Astrocyte (in vitro differentiated cells and primary cell): ENCODE measurements at places on chromosomes 1 and 21. TPM values are rescaled to one million over a fixed set of nuclear protein-coding genes. Genes with fewer than 3 reads are reported as not detected.

The INSRR gene
- 0.05 TPM in 1 of 2 replicates, not detected in the other for total RNA-seq

The CCDC30 gene
- 2.2 and 2.5 TPM in 2 replicates for total RNA-seq

The KCNJ15 gene
- 1.8 and 2.2 TPM in 2 replicates for total RNA-seq

The LRRC71 gene
- 0.14 TPM in 1 of 2 replicates, not detected in the other for total RNA-seq

The PLPPR4 gene
- total RNA-seq: 0.07 TPM in 2 replicates

- no peak for DNase-seq
Observed at GRCh38 chr1:16165548-16165947, 9.7 kb upstream of the EPHA2 start.

- DNase-seq: peak; percentile 79
Observed at GRCh38 chr1:163824006-163824405, 502.3 kb downstream of the NUF2 start.

DNA sequence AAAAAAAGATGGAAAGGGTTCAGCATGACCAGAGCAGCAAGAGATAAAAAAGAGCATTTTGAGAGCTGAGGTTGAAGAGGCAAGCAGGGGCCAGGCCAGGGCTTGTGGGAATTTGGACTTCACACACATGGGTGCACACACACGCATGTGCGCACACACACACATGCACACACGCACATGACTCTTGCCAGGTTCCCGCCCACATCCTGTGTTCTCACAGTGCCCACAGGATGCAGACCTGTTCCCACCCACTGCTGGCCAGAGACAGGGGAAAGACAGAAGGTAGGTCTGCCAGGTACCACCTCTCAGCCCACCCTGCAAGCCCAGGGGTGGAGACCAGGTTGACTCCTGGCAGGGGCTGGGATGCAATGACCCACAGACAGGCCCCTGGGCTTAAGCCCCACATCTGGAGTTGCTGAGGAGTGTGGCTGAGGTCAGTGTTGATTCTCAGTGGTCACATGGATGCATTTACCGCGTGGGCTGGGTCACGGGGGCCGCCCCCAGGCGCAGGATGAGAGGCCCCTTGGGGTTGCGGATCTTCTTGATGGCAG lies 4.4 kb downstream of the COL16A1 start:
- DNase-seq: no peak

- DNase-seq: peak; percentile 67
Observed at GRCh38 chr1:59020151-59020997, 236.5 kb upstream of the JUN start.

GRCh38 chr1:23171181-23171755 lies 2.6 kb upstream of the LUZP1 start:
- DNase-seq: no peak

GRCh38 chr1:39331647-39332046 lies 127.2 kb downstream of the MACF1 start:
- no peak for DNase-seq
